Activated CD4-positive, alpha-beta T cell treated with anti-CD3 and anti-CD28 coated beads, Interleukin-10, Interleukin-2, amounts not matched to agents 100 ng/mL and 50 ng/mL, durations not matched to agents 16 hours and 8 hours (primary cell): ENCODE measurements at places on chromosomes 13 and 19.

DNA sequence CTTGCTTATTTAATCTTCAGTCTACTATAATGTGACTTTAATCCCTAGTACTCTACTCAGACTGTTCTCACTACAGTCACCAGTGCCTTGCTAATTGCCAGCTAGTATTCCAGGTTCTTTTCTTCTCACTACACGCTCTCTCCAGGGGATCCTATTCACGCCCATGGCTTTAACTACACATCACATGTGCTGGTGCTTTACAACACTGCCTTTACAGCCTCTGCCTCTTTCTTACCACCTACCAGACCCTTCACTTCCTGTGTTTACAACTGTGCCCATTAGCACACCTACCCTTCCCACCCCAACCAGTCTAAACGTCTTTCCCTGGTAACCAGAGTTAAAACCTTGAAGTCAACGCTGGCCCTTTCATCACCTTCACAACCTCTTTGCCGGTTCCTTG is 249.5 kb downstream of the DNAJC15 start:
- DNase-seq: no peak

DNA sequence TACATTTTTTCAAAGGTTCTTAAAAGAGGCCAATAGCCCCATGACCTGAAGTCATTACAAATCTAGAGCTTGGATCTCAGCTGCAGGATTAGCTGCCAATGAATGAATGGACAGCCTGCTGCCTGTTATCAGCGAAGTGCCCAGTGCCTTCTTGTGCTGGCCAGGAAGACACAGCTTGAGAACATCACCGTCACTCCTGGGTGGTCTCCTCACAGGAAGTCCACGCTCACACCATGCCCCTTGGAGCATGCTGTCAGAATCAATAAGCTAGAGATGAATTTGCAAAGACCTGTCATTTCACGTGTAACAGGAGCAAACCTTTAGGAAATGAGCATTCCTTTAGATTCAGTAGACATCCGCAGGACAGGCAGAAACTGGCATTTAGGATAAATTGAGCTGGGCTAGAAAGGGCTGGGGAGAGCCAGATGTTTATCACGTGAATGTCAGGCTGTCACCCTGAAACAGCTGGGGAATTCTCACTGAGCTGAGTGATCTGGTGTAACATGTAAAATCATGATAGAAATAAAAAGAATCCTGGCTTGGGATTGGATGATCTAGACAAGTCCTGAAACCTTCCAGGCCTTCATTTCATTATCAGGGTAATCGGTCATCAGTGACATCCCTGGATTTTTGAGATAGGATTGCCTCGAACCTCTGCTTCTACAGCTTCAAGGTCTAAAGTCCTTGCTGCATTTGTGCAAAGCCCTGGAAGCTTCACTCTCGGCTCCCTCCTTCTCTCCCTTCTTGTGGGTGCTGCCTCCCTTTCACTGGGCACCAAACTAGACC is 49.9 kb upstream of the MEDAG start:
- no peak for DNase-seq

- DNase-seq: no peak
Measured at GRCh38 chr13:80012251-80012650, 328.7 kb downstream of the SPRY2 start.

DNA sequence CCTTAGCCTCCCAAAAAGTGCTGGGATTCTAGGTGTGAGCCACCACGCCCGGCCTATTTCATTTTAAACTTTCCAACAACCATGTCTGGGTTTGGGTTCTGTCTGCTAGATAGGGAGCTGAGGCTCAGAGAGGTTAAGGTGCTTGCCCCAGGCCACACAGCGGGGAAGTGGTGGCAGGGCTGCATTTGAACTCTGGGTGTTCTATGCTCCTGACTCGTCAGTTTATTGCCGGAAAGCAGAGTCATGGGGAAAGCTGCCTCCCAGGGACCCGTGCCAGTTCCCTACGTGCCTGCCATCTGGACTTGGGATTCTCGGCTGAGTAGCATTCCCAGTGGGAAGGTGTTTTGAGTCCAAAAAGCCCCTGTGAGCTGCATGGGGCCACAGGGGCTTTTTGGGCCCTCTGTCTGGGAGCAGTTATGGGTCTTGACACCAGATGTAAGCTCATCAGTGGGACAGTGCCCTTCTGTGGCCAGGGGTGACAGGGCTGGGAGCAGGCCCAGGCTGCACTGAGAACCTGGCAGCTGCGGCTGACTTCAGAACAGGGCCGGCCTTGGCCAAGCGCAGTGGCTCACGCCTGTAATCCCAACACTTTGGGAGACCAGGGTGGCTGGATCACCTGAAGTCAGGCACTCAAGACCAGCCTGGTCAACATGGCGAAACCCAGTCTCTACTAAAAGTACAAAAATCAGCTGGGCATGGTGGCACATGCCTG is 10.9 kb downstream of the RFX1 start:
- DNase-seq: no peak

- DNase-seq: peak; percentile 58
Measured at GRCh38 chr19:35045667-35046300, 4.3 kb downstream of the HPN start.

GRCh38 chr19:16851031-16851712 is 22.0 kb downstream of the SIN3B start:
- DNase-seq: no peak

GRCh38 chr13:75417012-75417384 is 65.0 kb downstream of the TBC1D4 start:
- DNase-seq: no peak

DNA sequence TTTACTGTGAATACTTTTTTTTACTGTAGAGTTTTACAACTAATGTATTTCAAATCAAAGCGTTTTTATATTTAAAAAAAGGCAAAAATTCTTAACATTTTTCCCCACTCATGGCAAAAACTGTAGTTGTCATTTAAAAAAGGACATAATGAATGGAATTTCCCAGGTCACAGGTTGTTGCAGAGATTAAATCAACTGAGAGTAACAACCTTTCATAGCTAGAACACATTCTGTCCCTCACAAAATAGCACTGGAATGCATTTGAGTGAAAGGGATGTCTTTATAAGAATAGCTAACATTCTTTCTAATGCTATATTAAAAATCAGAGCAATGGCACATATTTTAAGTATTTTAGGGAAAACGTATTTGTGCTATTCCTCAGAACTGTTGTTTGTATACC is 1393.3 kb upstream of the ATXN8OS start:
- no peak for DNase-seq

DNA sequence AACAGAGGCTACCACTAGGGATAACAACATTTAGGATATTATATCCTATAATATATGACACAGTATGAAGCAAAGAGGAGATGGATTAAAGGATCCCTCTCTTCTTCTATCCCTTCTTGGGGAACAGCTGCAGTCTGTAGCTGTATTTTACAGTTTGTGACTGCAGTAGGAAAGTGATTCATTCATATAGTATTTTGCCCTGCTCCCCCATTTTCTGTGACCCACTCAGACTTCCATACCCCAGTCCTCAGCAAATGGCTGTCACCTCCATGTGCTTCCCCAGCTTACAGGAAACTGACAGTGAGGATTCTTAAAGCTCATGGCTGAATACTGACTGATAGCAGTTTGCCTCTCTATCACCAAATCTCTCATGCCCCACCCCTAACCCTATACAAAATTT is 27.5 kb downstream of the MICU2 start:
- DNase-seq: no peak

GRCh38 chr19:9313756-9314155 is 4.1 kb upstream of the ZNF699 start:
- no peak for DNase-seq

DNA sequence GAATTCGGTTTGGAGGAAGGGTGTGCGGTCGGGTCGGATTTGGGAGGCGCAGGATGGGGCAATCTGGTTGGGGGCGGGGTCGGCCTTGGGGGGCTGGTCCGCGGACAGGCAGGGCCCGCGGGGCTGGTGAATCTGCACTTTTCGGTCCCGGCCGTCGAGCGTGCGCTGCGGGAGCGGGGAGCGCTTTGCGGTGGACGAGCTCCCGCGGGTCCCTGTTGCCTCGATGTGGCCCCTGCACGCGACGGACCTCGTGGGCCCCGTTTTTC is 11.9 kb downstream of the PEAK3 start:
- peak; percentile 42 for DNase-seq

GRCh38 chr19:802498-803098 is 5.3 kb downstream of the PTBP1 start:
- no peak for DNase-seq

- DNase-seq: no peak
Measured at GRCh38 chr13:108525827-108526226, 103.6 kb upstream of the MYO16 start.

DNA sequence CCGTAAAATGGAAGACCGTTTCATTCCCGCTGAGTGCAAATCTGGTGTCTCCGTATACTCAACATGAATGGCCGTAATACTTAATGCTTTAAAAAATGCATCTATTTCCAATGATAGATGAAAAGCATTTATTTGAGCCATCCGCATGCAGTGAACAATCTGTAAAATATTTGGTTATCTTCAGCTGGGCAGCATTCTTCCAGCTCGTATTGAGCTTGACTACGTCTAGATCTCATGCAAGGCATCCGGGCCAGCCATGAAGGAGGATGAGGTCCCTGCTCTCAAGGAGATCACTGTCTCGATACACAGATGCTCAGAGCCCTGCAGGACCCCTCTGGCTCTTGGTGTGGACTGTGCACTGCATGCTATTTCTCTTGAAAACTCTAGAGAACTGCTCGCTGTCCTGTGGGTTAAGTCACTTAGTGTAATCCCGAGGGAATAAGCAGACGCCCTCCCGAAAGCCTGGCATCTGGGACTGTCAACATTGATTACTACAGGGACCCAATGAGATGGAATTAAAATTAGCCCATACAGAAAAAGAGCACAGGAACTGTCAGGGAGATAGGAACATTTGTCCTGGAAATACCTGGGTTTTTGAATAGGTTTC is 112.4 kb upstream of the RNF113B start:
- DNase-seq: no peak

GRCh38 chr13:96527497-96527896 is 437.6 kb downstream of the HS6ST3 start:
- no peak for DNase-seq

DNA sequence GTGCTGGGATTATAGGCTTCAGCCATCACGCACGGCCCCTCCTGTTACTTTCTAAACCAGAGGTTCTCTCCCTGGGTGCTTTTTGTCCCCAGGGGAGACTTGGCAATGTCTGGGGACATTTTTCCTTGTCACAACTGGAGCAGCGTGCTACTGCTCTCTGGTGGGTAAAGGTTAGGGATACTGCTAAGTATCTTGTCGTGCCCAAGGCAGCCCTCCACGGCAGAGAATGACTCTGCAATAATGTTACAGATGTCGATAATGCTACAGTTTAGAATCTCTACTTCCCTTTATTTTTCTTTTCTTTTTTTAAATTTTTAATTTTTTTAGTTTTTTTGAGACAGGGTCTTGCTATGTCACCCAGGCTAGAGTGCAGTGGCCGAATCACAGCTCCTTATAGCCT is 38.0 kb downstream of the ADGRE1 start:
- no peak for DNase-seq

DNA sequence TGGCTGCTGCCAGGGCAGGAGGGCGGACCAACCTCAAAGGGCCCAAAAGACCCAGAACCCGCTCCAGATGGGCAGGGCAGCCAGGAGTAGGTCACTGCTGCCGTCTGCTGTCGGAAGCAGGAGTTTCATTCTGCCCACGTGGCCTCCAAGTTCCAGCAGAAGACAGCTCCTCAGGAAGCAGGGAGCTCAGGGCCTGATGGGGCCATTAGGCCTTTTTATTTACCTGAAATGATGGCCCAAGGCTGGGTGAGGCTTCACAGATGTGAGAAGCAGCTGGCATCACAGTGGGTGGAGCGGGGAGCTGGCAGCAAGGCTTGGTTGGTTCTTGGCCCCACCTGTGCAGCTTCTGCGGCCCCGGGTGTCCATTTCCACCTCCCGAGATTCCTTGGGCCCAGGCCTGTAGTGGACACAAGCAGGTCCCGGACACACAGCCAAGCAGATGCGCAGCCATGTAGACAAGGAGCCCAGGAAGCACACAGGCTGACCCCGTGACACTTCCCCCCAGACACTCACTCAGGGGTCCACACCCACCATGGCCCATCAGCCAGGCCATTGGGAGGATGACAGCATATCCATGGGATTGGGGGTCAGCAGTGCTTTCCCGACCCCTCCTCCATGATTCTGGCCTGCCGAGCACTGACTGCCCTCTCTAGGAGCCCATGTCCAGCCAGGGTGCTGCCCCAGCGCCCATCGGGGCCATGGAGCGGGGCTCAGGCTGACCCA is 26.4 kb downstream of the C13orf46 start:
- no peak for DNase-seq

DNA sequence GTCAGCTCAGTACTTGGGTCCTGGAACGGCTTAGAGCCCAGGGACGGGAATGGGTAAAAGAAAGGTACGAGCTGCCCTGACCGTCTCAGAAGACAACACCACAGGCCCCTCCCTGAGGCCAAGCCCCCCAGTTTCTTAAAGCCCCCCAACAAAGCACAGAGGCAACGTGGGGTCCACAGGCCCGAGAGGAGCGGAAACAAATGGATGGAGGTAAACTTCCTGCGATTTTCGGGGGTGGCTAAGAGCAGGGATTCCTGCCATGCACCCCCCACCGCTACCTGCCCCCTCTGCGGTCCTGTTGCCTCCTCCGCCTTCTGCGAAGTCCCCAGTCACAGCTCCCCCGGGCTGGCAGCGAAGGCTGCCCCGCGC is 48.2 kb downstream of the PTPRS start:
- DNase-seq: no peak

GRCh38 chr13:42218576-42218975 is 53.4 kb upstream of the AKAP11 start:
- no peak for DNase-seq

GRCh38 chr13:28684257-28684656 is 25.3 kb downstream of the POMP start:
- no peak for DNase-seq

DNA sequence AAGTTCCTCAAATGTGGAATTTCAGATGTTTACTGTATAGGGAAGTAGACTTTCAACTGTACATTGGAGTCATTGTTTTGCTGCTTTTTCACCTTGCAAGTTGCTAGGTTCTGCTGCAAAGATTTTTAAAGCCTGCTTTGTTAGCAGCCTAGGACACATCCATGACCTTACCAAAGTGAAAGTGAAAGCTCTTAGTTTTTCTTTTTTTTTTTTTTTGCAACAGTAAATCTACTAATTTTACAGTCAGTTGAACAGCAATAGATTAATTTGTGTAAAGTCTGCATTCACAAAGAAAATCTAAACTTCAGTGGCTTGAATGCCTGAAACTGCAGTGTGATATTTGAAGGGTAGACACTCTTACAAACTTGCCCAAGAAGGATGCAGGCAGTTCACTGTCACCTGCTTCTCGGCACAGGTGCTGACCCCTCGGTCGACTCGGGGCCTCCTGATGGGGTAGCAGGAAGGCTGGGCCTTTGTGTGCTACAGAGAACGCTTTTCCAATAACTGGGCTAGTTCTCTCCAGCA is 5.0 kb upstream of the MTIF3 start:
- no peak for DNase-seq

GRCh38 chr13:39375601-39376000 is 227.4 kb downstream of the LHFPL6 start:
- no peak for DNase-seq

DNA sequence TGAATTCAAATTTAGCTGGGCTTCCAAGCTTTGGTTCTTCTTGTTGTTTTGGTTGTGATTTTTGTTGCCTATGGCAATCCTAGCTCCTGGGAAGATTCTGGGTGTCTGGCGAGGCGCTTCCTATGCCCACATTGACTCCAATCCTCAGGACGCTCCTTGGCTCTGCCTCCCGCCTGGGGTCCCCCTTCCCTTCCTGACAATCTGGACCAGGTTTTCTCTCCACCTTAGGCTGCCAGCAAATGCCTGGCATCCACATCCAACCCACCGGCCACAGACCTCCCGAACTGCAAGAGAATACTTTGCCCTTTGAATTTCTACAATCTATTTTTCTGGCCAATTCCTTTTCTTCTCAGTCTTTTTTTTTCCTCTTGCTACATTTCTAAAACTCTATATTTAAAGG is 186.9 kb upstream of the UBL3 start:
- DNase-seq: no peak

GRCh38 chr13:78662467-78662866 is 3.5 kb upstream of the OBI1 start:
- no peak for DNase-seq
